ENCODE measurements at places on chromosomes 7 and 10. TPM values are rescaled to one million over a fixed set of nuclear protein-coding genes. Genes with fewer than 3 reads are reported as not detected.
A peak's percentile ranks its signal among the peaks of the same experiment; 100 is the strongest.

- H3K27ac ChIP-seq: no peak overlapping the region
- H3K4me1 ChIP-seq: no peaks in the 10 kb centered on the region
- H3K36me3 ChIP-seq: no peaks in the 10 kb centered on the region
- H3K4me3 ChIP-seq: no peak overlapping the region
These were observed 2.1 kb upstream of the SLC13A1 start for GRCh38 chr7:123201901-123202300.

DNA sequence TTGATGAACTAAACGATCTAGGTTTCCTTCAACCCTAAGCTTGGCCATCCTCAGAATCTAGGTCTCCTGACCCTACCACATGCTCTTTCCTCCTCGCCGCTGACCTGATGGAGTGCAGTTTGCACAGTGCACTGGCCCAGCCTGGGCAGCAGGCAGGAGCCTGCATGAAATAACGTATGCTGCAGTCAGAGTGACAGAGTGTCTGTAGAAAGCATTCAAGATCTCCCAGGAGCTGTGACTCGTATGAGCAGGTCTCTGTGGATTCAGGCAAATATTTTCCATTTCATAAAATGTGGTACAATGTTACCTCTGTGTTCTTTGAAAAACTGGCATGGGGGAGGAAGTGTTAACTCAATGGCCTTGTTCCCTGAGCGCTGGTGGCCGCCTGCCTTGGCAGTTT is 441.8 kb downstream of the RPS24 start:
- no peaks in the 10 kb centered on the region for H3K36me3 ChIP-seq
- no peak overlapping the region for H3K27ac ChIP-seq
- peaks cover 24% of the 10 kb centered on the region for H3K27me3 ChIP-seq
- no peaks in the 10 kb centered on the region for H3K4me1 ChIP-seq

- no peaks in the 10 kb centered on the region for H3K36me3 ChIP-seq
- no peak overlapping the region for H3K27ac ChIP-seq
- H3K27me3 ChIP-seq: peaks cover 27% of the 10 kb centered on the region
- H3K4me3 ChIP-seq: no peak overlapping the region
These were observed 105.3 kb downstream of the FRMD4A start for GRCh38 chr10:14225379-14225778.

- DNase-seq: no peak
- no peak overlapping the region for H3K27ac ChIP-seq
- no peak overlapping the region for H3K4me3 ChIP-seq
- H3K36me3 ChIP-seq: no peaks in the 10 kb centered on the region
These were observed 974.0 kb upstream of the GHITM start for GRCh38 chr10:83165265-83165664.

DNA sequence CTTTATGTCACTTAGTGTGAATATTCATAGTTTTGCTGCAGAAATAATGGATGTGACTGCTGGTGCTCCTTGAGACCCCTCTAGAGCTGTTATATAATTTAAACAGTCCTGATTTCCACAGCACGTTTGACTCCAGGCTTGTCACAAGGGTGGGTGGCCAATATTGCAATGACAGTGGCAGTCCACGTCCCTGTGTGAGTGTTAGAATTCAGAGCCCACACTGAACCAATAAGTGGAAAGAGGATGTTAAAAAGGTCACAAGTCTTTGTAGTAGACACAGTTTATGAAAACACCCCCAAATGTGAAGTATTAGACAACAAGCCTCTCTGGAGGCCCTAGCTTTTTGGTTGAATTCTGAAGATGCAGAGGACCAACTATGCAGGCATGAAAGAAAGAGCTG is 2.0 kb downstream of the PPP1R17 start:
- no peak overlapping the region for H3K4me3 ChIP-seq
- no peak overlapping the region for H3K27ac ChIP-seq
- no peak for DNase-seq
- H3K36me3 ChIP-seq: no peaks in the 10 kb centered on the region
- H3K27me3 ChIP-seq: no peaks in the 10 kb centered on the region
- H3K4me1 ChIP-seq: no peaks in the 10 kb centered on the region

GRCh38 chr10:84139126-84140035 is at the start of gene GHITM:
Gene GHITM (plus strand): TSS chr10:84139509. CDS start chr10:84141501, 1,992 bp downstream.
- DNase-seq: peak; percentile 100
- H3K36me3 ChIP-seq: peaks cover 30% of the 10 kb centered on the region
- H3K4me3 ChIP-seq: peak within 1 kb of the TSS; percentile 94
- H3K27ac ChIP-seq: peak within 1 kb of the TSS; percentile 93

- no peak for DNase-seq
- no peaks in the 10 kb centered on the region for H3K27me3 ChIP-seq
- no peak overlapping the region for H3K4me3 ChIP-seq
- peaks cover 29% of the 10 kb centered on the region for H3K4me1 ChIP-seq
- peak overlapping the region; percentile 97 for H3K27ac ChIP-seq
These were observed 28.9 kb downstream of the PDLIM1 start for GRCh38 chr10:95261926-95262325.

DNA sequence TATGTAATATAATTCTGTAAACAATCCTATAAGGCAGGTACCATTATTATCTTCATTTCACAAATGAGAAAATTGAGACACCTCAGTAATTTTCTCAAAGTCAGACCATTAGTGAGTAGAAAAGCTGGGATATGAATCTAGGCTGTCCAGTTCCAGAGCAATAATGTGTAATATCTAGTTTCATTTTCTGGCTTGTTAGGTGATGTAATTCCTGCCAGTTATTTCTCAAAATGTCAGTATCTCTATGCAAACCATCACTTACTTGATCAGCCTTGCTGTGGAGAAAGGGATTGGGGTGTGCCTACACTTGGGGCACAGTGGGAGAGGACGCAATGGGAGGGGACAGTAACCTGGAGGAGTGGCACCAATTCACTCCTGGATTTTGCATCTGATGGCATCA is 157.5 kb downstream of the LYZL1 start:
- peak; percentile 24 for DNase-seq
- no peak overlapping the region for H3K4me3 ChIP-seq
- H3K4me1 ChIP-seq: peaks cover 8% of the 10 kb centered on the region
- no peaks in the 10 kb centered on the region for H3K36me3 ChIP-seq

GRCh38 chr7:125149151-125149550 is 219.5 kb upstream of the POT1 start:
- H3K27ac ChIP-seq: no peak overlapping the region
- no peaks in the 10 kb centered on the region for H3K4me1 ChIP-seq
- DNase-seq: no peak
- no peak overlapping the region for H3K4me3 ChIP-seq

- H3K27me3 ChIP-seq: peaks cover 4% of the 10 kb centered on the region
- H3K36me3 ChIP-seq: no peaks in the 10 kb centered on the region
- H3K27ac ChIP-seq: no peak overlapping the region
- no peaks in the 10 kb centered on the region for H3K4me1 ChIP-seq
- H3K4me3 ChIP-seq: no peak overlapping the region
These were observed 84.8 kb upstream of the COL13A1 start for GRCh38 chr10:69716711-69717560.

DNA sequence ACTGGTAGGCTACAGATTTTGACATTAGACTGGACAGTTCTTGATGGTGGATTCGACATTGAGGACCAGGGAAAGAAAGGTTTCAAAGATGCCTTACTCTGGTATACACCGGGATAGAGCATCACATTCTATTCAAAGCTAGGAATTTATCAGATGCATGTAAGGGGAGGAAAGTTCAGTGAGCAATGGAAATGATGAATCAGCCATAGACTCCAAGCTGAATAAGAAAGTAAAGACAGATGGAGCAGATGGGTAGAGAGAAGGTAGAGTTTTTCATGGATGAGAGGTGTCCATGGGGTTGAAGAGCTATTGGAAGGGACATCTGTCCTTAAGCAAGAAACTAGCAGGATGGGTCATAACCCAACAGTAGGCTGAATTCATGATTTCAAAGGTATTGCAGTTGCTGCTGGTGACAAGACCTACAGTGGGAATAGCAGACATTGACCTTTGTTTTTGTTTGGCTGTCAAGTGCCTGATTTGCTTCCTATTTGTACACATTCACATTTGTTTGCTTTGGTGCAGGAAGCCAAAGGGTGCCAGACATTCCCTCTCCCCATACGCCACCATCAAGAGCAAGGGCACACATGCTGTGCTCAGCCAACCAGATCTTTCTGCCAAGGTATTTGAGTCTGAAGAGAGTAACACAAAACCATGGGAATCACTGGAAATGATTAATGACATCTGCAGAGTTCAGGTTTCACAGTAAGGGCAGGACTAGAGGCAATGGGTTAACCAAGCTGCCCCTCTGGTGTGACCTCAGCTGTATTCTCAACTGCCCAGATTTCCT is 8.6 kb upstream of the CACUL1 start:
- H3K4me1 ChIP-seq: no peaks in the 10 kb centered on the region
- H3K36me3 ChIP-seq: no peaks in the 10 kb centered on the region
- peaks cover 9% of the 10 kb centered on the region for H3K27me3 ChIP-seq
- DNase-seq: peak; percentile 12
- H3K4me3 ChIP-seq: no peak overlapping the region

DNA sequence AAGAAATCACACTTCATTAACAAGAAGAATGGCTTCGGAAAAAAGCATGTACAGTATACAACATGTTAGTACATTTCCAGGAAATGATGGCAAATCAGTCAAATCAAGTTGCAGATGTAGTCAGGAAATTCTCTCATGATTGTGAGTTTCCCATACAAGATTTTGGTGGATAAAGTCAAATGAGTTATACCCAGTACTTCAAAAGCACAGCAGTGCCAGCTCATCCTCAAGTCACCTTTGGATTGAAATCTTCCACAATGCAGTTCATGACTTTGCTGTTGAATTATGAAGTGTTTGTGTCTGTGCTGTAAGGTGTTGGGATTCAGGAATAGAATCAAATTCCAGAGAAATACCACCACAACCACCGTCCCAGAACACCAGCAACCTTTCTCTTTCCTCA is 301.3 kb upstream of the BMPER start:
- H3K4me3 ChIP-seq: no peak overlapping the region
- no peaks in the 10 kb centered on the region for H3K27me3 ChIP-seq
- H3K4me1 ChIP-seq: peaks cover 18% of the 10 kb centered on the region
- H3K27ac ChIP-seq: peak overlapping the region; percentile 21

- H3K27me3 ChIP-seq: no peaks in the 10 kb centered on the region
- no peak overlapping the region for H3K4me3 ChIP-seq
- H3K27ac ChIP-seq: no peak overlapping the region
- H3K36me3 ChIP-seq: no peaks in the 10 kb centered on the region
These were observed 278.5 kb downstream of the DNAJB6 start for GRCh38 chr7:157615101-157615817.

- H3K4me3 ChIP-seq: no peak overlapping the region
- H3K27ac ChIP-seq: no peak overlapping the region
- no peaks in the 10 kb centered on the region for H3K27me3 ChIP-seq
- no peak for DNase-seq
- H3K4me1 ChIP-seq: no peaks in the 10 kb centered on the region
These were observed 1.7 kb upstream of the FUOM start for GRCh38 chr10:133359554-133359971.

GRCh38 chr10:7520507-7521485 is 110.0 kb upstream of the SFMBT2 start:
- H3K27ac ChIP-seq: no peak overlapping the region
- no peak for DNase-seq
- H3K4me3 ChIP-seq: no peak overlapping the region
- no peaks in the 10 kb centered on the region for H3K4me1 ChIP-seq
- H3K36me3 ChIP-seq: no peaks in the 10 kb centered on the region

GRCh38 chr7:128734890-128735289 is 4.3 kb upstream of the CALU start:
- no peak for DNase-seq
- H3K4me1 ChIP-seq: peaks cover 15% of the 10 kb centered on the region
- H3K4me3 ChIP-seq: no peak overlapping the region
- no peak overlapping the region for H3K27ac ChIP-seq
- no peaks in the 10 kb centered on the region for H3K36me3 ChIP-seq
- no peaks in the 10 kb centered on the region for H3K27me3 ChIP-seq

DNA sequence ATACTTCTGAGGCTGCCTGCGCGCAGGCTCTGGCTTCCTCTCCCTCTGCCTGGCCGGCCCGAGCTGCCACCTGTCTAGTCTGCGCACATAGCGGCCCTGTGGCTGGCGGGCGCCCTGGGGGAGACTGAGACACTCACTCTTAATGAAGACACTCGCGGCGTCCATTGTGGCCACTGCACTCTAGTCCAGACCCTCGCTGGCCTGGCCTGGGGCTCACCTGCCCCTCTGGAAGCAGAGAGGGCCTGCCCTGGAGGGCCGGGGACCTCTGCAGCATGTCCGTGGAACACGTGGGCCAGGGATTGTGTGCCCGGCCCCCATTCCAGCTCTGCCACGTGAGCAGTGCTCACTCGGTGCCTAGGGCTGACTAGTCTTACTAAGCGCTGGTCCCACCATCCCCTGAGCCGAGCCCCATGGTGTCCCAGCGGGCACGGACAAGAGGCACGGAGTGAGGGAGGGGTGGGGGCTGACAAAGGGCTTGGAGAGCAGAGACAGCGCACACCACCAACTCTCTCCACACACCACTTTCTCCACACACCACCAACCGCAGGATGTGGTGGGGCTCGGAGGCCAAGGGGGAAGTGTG is 149.3 kb downstream of the ELFN1 start:
- H3K27me3 ChIP-seq: no peaks in the 10 kb centered on the region
- H3K4me1 ChIP-seq: no peaks in the 10 kb centered on the region
- no peak overlapping the region for H3K4me3 ChIP-seq
- no peak for DNase-seq

DNA sequence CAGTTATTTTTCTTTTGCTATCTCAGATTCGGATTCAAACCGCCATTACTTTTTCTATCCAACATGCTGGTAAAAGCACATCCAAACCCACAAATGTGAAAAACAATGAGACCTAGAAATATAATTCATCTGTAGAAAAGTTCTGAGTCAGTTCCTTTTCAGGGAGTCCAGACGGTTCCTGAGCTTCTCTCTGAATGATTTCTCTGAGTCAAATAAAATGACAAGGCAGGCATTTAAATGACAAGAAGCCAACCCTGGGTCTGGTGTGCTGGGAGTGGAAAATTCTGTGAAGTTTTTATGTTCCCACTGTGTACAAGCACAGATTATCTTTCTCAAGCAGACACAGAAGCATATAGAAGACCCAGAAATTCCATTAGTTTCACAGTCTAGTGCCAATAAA is 96.3 kb upstream of the ANKRD1 start:
- no peaks in the 10 kb centered on the region for H3K27me3 ChIP-seq
- H3K4me1 ChIP-seq: no peaks in the 10 kb centered on the region
- H3K36me3 ChIP-seq: no peaks in the 10 kb centered on the region
- H3K4me3 ChIP-seq: no peak overlapping the region

GRCh38 chr7:135620980-135621850 is 41.1 kb upstream of the STMP1 start:
- no peaks in the 10 kb centered on the region for H3K27me3 ChIP-seq
- H3K36me3 ChIP-seq: peaks cover 20% of the 10 kb centered on the region
- peak; percentile 91 for DNase-seq
- peaks cover 11% of the 10 kb centered on the region for H3K4me1 ChIP-seq
- H3K27ac ChIP-seq: 0 out of 2 replicates have a peak overlapping the region, but pooled peaks have one; percentile 8

- H3K36me3 ChIP-seq: no peaks in the 10 kb centered on the region
- no peaks in the 10 kb centered on the region for H3K4me1 ChIP-seq
- H3K27me3 ChIP-seq: no peaks in the 10 kb centered on the region
- no peak overlapping the region for H3K4me3 ChIP-seq
- no peak for DNase-seq
These were observed 16.9 kb upstream of the NPS start for GRCh38 chr10:127532193-127532592.

- no peaks in the 10 kb centered on the region for H3K36me3 ChIP-seq
- no peaks in the 10 kb centered on the region for H3K27me3 ChIP-seq
- DNase-seq: peak; percentile 76
- H3K4me1 ChIP-seq: peaks cover 31% of the 10 kb centered on the region
These were observed 597 bp downstream of the APBB1IP start for GRCh38 chr10:26438534-26439341.

Gene AKR1C4
- not detected for total RNA-seq

Gene GNA12
- total RNA-seq: 24.3 TPM

Gene FANK1
- total RNA-seq: 13.3 TPM

Gene IGF2BP3
- total RNA-seq: 13.7 TPM

Gene FAM25C
- not detected for total RNA-seq

Gene ANKRD22
- 0.22 TPM for total RNA-seq

Gene RPEL1
- not detected for total RNA-seq
